ENCODE measurements at places on chromosomes 1 and 21.

DNA sequence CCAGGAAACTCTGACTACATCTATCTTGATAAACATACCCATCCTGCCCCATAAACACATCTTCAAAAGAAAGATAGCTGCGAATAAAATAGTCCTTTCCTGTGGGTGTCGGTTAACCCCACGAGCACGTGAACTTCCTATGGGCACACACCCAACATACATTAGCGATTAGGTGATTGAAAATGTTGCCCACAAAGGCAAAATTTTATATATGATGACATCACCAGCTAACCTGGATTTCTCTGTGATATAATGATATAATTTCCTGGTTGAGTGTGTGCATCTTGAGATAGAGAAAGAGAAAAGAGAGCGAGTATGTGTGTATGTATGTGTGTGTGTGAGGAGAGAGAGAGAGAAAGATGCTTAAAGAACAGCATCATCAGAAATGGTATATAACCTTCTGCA lies 296.1 kb downstream of the PTPRC start:
- H3K36me3 ChIP-seq = no peaks in the 10 kb centered on the region
- H3K4me3 ChIP-seq = peak overlapping the region; percentile 89
- peak; percentile 51 for DNase-seq
- H3K4me1 ChIP-seq = peaks cover 3% of the 10 kb centered on the region
- H3K27me3 ChIP-seq = no peaks in the 10 kb centered on the region

GRCh38 chr1:157893686-157894085 lies 52.1 kb upstream of the CD5L start:
- no peak overlapping the region for H3K4me3 ChIP-seq
- no peaks in the 10 kb centered on the region for H3K27me3 ChIP-seq
- H3K36me3 ChIP-seq = no peaks in the 10 kb centered on the region
- no peak overlapping the region for H3K27ac ChIP-seq

- H3K27ac ChIP-seq = no peak overlapping the region
- no peaks in the 10 kb centered on the region for H3K27me3 ChIP-seq
- H3K4me1 ChIP-seq = peaks cover 8% of the 10 kb centered on the region
- no peaks in the 10 kb centered on the region for H3K36me3 ChIP-seq
- H3K4me3 ChIP-seq = no peak overlapping the region
Measured at GRCh38 chr1:31567956-31568570, 8.3 kb upstream of the TINAGL1 start.

DNA sequence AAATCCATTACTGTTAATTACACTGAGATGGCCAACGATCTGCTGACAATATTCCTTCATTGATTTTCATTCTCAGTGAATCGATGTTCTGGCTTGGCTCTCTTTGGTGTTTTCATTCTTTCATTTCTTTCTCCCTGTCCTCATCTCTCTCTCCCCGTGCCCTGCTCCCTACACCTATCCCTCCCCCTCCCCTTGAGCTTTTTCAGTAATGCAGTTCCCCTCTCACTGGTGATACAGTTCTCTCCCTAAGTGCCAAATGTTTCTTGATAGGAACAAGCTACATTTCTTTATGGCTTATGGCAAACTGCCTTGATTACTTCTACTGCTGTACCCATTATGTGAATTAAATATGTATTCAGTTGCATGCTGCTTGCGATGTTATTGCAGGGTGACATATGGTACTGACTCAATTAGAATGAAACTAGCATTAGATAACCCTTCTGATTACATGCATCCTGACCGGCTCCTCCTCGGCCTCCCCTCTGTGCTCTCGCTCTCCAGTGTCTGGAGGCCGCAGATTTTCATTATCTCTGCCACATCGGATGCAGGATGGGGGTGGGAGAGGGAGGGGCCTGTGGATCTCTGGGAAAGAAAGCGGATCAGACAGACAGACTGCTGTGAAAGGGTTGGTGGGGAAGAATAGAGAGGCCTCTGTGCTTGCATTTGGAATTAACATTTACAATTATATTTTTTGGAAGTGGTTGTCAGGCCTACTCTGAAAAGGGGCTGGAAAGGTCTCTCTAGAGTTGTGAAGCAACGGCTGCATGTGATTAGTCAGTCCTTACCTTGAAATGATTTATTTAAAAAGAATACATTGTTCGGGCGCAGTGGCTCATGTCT lies 130.9 kb downstream of the PBX1 start:
- no peaks in the 10 kb centered on the region for H3K4me1 ChIP-seq
- H3K27ac ChIP-seq = no peak overlapping the region
- H3K4me3 ChIP-seq = no peak overlapping the region
- peaks cover 3% of the 10 kb centered on the region for H3K36me3 ChIP-seq

- no peak overlapping the region for H3K27ac ChIP-seq
- no peaks in the 10 kb centered on the region for H3K36me3 ChIP-seq
- no peak overlapping the region for H3K4me3 ChIP-seq
- no peaks in the 10 kb centered on the region for H3K27me3 ChIP-seq
Measured at GRCh38 chr1:50661626-50662025, 238.4 kb upstream of the DMRTA2 start.

DNA sequence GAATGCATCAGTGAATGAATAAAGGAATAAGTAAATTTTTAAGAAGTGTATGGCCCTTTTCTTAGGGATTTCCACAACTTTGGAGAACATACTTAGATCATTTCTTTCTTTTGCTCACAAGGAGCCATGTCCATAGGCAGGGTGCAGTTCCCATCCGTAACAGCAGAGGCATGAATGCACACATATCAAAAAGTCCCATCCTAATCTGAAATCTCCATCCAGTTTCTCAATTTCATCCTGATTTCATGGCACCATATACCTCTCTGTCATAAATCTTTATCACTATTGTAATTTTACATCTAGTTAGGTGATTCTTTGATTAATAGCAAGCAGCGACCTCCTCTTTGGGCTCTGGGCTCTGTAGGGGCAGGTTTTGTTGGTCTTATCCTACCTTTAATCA lies 359.2 kb downstream of the RRAGC start:
- H3K27ac ChIP-seq = no peak overlapping the region
- no peaks in the 10 kb centered on the region for H3K4me1 ChIP-seq
- no peaks in the 10 kb centered on the region for H3K36me3 ChIP-seq
- H3K4me3 ChIP-seq = no peak overlapping the region
- DNase-seq = no peak

DNA sequence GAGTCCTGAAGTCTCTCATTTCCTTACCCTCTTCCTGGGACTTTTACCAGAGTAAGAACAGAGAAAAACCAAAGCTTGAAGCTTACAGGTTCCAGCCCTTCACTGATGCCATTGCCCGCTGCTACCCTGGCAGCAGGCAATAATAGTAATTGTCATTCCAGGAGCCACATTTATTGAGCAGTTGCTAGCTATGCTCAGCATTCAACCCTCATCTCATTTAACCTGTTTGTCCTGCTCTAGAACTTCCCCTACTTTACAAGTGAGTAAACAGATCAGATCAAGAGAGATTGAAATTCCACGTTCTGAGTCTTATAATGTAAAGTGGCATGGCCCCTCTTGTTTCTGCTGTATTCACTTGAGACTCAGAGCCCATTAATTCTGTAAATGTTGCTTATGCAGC lies 80.4 kb downstream of the ATP1A1 start:
- no peaks in the 10 kb centered on the region for H3K4me1 ChIP-seq
- H3K27ac ChIP-seq = no peak overlapping the region
- DNase-seq = no peak
- H3K27me3 ChIP-seq = peaks cover 12% of the 10 kb centered on the region
- no peak overlapping the region for H3K4me3 ChIP-seq
- H3K36me3 ChIP-seq = no peaks in the 10 kb centered on the region

- H3K36me3 ChIP-seq = peaks cover 14% of the 10 kb centered on the region
- H3K27me3 ChIP-seq = no peaks in the 10 kb centered on the region
- H3K4me3 ChIP-seq = no peak overlapping the region
- no peak overlapping the region for H3K27ac ChIP-seq
- peaks cover 2% of the 10 kb centered on the region for H3K4me1 ChIP-seq
Measured at GRCh38 chr1:164801246-164801731, 242.3 kb downstream of the PBX1 start.

DNA sequence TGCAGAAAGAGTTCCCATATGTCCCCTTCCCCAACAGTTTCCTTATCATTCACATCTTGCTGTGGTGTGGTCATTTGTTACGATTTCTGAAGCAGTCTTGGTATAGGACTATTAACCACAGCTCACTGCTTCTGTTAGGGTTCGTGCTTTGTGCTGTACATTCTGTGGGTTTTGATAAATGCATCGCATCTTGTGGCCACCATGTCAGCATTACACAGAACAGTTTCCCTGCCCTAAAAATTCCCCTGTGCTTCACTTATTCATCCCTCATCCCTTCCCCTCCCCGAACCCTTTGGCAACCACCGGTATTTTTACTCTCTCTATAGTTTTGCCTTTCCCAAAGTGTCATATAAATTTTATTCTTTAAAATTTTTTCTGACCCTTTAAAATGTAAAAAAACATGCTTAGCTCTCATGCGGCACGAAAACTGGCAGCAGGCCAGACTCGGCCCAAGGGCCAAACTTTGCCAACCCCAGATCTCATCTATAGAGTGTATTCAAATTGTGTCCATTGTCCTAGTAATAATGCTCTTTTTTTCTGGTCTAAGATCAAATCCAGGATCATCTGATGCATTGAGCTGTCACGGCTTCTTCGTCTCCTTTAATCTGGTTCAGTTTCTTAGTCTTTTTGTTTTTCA lies 78.2 kb downstream of the SIM2 start:
- H3K27me3 ChIP-seq = no peaks in the 10 kb centered on the region
- no peak overlapping the region for H3K27ac ChIP-seq
- DNase-seq = peak; percentile 9
- no peaks in the 10 kb centered on the region for H3K36me3 ChIP-seq
- H3K4me3 ChIP-seq = no peak overlapping the region
- peaks cover 7% of the 10 kb centered on the region for H3K4me1 ChIP-seq

DNA sequence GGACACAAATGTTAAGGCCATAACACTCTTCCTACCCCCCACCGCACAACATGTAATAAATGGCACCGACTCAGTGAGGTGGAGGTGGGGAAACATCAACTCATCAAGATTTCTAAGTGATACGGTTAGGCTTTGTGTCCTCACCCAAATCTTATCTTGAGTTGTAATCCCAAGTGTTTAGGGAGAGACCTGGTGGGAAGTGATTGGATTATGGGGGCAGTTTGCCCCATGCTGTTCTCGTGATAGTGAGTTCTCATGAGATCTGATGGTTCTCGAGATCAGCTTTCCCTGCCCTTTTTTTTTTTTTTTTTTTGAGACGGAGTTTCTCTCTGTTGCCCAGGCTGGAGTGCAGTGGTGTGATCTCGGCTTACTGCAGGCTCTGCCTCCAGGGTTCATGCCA lies 51.0 kb upstream of the ACTL8 start:
- no peaks in the 10 kb centered on the region for H3K36me3 ChIP-seq
- H3K27ac ChIP-seq = no peak overlapping the region
- H3K4me1 ChIP-seq = no peaks in the 10 kb centered on the region
- no peak for DNase-seq

DNA sequence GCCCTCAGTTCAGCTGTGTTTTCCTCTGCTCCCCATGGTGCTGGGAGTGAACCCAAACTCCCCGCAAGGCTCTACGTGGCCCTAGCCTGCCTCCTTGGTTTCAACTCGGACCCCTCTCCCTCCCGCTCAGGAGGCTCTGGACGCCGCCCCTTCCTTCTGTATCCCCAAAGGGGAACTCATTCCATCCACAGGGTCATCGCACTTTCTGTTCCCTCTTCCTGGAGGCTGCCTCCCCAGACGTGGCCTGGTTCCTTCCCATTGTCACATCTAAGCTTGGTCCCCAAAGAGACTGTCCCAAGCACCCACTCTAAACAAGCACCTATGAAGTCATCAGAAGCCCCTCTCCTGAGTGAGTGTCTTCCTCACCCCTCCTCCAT lies 10.9 kb downstream of the KCNAB2 start:
- H3K4me3 ChIP-seq = no peak overlapping the region
- H3K27me3 ChIP-seq = peaks cover 6% of the 10 kb centered on the region
- no peak for DNase-seq
- no peaks in the 10 kb centered on the region for H3K4me1 ChIP-seq
- no peaks in the 10 kb centered on the region for H3K36me3 ChIP-seq
- no peak overlapping the region for H3K27ac ChIP-seq

DNA sequence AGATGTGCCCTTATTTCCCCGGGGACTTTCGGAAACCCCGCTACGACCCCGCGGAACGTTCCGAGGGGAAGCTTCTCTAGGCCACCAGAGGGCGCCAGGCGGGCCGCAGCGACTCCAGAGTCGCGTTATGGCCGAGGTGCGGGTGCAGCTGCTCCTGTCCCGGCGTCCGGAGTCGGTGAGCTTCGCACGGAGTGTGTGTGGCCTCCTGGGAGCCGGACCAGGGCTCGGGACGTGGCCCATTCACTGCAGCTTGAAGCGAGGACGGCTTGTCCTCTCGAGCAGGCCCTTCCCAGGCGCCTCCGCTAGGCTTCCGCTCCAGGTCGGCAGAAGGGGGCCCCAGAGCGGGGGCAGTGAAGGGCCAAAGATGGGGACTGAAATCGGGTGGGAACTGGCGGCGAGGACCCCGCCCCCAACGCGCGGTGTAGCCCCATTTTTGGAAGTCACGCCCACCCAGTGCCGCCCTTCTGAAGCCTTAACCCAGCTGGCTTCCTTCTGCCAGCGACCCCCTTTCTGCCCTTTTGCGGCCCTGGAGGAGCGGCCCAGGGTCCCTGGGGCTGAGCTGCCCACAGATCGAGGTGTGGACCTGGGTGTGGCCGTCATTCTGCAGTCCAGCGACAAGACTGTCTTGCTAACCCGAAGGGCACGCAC lies at the start of gene NUDT17:
NUDT17 (plus strand) TSS at position 117 of the 648 bp plus-strand sequence; CDS start at position 128, 11 bp downstream.
- H3K27me3 ChIP-seq = no peaks in the 10 kb centered on the region
- H3K36me3 ChIP-seq = peaks cover 42% of the 10 kb centered on the region
- H3K4me3 ChIP-seq = peak within 1 kb of the TSS; percentile 65
- H3K4me1 ChIP-seq = peaks cover 16% of the 10 kb centered on the region
